GM23248 (cell line): ENCODE measurements at places on chromosomes 1 and 21. TPM values are rescaled to one million over a fixed set of nuclear protein-coding genes. Genes with fewer than 3 reads are reported as not detected.

The IGSF21 gene
- not detected in 2 replicates for polyA plus RNA-seq

DNA sequence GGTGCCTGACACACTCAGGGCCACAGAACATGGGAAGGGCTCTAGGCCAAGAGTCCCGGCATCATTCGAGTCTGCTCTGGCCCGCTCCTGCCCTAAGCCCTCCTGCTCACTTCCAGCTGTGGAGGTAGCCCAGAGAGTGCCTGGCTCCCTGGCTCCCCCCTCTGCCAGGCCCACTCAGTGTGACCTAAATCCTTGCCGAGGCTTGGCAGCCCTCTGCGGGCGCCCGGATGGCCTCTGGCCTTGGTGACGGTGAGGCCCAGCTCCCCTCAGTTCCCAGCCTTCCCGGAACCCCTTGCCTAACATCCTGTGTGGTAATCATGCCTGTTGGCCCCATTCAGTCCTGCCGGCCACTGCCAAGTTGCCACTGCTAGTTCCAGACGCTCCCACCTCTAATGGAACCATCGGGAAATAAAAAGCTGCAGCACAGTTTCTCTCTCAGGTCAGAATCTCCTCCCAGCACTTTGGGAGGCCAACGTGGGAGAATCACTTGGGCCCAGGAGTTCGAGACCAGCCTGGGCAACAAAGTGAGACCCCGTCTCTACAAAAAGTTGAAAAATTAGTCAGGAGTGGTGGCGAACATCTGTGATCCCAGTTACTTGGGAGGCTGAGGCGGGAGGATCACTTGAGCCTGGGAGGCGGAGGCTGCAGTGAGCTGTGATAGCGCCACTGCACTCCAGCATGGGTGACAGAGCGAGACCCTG lies 1.2 kb upstream of the H6PD start:
- DNase-seq = peak; percentile 92

The GPR161 gene
- 11.0 and 11.8 TPM in 2 replicates for polyA plus RNA-seq

DNA sequence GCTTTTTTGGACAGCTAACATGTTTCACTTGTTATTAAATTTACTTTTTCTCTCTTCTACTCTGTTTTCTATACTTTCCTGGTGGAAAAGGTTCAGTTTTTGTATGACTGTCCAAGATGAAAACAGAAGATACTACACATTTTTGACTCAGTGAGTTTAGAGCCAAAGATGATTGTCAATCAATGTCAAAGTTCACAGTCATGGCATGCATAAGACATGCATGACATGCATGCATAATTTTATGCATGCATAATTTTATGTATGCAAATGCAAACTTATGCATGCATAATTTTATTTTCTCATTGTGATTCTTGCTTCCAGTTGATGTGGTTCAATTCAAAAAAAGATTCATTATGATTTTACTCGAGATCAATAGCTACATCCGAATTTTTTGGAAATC lies 48.1 kb upstream of the TMPRSS15 start:
- DNase-seq = no peak

- no peak for DNase-seq
Observed at GRCh38 chr21:45224189-45224938, 63.3 kb downstream of the POFUT2 start.

DNA sequence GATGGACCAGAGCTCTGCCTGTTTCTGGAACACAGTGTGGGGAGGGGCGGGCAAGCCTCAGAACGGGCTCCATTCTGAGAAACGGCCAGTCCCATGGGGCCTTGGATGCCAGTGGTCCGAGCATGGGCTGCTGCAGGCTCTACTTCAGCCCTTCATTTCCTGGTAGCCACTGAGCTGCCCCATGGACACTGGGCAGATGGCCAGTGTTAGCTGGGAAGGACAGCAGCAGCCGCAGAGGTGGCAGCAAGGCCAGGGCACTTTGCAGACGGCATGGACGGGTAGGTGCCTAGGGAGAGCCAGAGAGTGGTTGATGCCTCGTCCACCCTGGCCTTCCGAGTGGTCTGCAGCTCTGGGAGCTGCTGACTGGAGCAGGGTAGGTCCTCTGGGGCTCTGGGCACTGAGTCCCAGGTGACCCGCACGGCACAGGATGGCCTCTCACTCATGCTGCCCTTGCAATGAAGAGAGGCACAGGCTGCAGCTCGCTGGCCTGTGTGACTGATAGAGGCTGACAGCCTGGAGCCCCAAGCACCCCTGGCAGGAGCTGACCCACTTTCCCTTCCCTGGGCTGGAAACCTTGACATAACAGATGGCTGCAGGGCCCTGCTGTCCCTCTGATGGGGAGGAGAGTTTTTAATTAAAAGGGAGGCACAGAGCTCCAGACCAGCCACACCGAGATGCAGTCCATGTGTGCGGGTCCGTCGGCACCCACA lies 87.7 kb upstream of the COL6A1 start:
- no peak for DNase-seq

The USF1 gene
- polyA plus RNA-seq = 12.2 and 17.1 TPM in 2 replicates

DNA sequence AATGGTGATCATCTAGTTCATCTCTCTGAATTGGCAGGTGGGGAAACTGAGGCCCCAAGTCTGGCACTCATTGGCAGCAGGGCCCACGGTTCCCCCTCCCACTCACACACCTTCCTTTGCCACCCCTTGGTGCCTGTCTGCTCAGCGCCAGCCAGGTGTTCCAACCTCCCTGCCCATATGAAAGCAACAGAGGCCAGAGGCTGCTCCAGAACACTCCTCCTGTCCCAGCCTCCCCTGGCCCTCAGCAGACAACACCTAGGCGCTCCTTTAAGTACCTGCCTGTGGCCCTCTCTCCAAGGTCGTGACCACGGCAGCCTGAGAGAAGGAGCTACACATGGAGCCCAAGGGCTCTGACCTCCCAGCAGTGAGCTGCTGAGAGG lies 362.3 kb upstream of the VAMP3 start:
- no peak for DNase-seq

The RGS7 gene
- 1.2 and 1.7 TPM in 2 replicates for polyA plus RNA-seq
